ENCODE measurements at places on chromosomes 4 and X. TPM values are rescaled to one million over a fixed set of nuclear protein-coding genes. Genes with fewer than 3 reads are reported as not detected.

Gene NDP
- 0.41 TPM for total RNA-seq

Gene STS
- 4.0 TPM for total RNA-seq

Gene NXF2B
- total RNA-seq, result not detected

Gene POU3F4
- not detected for total RNA-seq

Gene CXCR3
- not detected for total RNA-seq
